ENCODE measurements at places on chromosomes 1 and 21.
A peak's percentile ranks its signal among the peaks of the same experiment; 100 is the strongest.

GRCh38 chr21:33402001-33402979, 923 bp upstream of the IFNGR2 start:
- no peak for DNase-seq

DNA sequence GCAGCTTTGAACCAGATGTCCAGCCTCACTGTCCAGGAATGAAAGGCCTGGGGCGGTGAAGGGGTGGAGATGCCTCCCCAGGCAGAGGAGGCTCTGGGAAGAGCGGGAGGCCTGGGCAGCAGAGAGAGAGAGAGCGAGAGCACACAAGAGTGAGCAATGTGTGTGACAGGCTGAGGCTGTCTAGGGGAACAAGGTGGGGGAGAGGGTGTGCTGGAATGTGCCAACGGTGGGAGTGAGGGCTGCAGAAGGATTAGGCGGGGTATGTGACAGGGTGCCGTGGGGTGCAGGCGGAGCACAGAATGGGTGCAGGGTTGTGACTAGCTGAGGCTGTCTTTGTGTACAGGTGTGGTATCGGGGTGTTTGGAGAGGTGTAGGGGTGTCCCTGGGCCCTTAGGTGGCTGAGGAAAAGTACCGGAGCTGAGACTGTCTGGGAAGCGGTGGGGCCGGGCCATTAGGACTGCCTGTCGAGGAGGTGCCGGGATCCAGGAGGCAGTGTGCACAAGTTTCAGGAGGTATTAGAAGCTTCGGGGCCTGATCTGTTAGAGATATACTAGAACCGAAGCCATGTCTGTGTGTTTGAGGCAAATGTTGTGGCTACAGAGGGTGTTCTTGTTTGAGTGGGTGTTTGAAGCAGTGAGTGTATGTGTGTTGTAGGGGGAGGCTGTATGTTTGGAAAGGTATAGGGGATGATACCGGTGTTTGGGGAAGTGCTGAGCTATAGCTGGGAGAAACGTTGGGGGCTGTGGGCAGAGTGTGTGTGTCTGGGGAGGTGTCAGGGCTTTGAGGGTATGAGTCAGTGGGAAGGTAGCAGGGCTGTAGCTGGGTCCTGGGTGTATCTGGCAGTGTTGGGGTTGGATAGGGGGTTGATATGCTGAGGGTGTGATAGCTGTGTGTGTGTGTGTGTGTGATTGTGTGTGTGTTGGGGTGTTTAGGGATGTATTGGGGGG, 9.1 kb downstream of the AHDC1 start:
- no peak for DNase-seq

- DNase-seq: peak; percentile 67
Measured at GRCh38 chr21:34926803-34927467, 122.2 kb downstream of the RUNX1 start.

- DNase-seq: no peak
Measured at GRCh38 chr1:89755591-89755990, 65.2 kb upstream of the LRRC8D start.

Measured in Caco-2 (cell line).